ENCODE measurements at places on chromosomes 12 and 14.

DNA sequence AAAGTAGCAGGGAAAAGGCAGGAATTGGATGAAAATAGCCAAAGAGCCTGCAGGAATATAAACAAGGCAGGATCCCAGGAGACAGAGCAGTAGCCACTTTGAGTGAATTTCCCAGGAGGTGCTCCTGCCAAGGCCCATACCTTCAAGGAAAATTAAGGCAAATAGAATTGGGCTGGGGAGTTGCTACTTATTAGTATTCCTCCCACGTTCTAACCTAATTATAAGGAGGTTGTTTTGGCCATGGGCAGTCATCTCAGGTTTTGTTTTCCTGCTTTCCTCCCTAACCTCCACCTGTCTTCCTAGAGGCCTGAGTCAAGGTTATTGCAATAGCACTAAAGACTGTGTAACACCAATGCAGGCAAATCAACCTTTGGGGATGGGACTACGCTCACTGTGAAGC, 73.1 kb downstream of the DAD1 start:
- no peak for DNase-seq

GRCh38 chr12:19183121-19183838, 53.7 kb downstream of the PLEKHA5 start:
- no peak for DNase-seq

GRCh38 chr12:64205542-64205941, 16.6 kb downstream of the KICS2 start:
- DNase-seq = no peak

GRCh38 chr12:89166525-89166934, 185.8 kb downstream of the DUSP6 start:
- no peak for DNase-seq

GRCh38 chr12:25401547-25402345, 151.0 kb upstream of the KRAS start:
- no peak for DNase-seq

DNA sequence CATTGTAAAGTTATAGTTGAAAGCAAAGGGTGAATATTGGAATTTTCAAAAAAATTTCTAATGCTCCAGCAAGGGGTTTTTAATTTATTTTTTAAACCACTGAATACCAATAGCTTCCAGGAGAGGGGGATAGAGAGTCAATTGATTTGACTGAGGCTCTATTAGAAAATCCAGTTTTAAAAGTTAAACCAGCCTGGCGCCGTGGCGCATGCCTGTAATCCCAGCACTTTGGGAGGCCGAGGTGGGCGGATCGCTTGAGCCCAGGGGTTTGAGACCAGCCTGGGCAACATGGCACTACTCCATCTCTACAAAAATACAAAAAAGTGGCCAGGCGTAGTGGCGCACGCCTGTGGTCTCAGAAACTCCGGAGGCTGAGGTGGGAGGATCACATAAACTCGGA, 150.1 kb downstream of the SLC38A4 start:
- DNase-seq = no peak

DNA sequence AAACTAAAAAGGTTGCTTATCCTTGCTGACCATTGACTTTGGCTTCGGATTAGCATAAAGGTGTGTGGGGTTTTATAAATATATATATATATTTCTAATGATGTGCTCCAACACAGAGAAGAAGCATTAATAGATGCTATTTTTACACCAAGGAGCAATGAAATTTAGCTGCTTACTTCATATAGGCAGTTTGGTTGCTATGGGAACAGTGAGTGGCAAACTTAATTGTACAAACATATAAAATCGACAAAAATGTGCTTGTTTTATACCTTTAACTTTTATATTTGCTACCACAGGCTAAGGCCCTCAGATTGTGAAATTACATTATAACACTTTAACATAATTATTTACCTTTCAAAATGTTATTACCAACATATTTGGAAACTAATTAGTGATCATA, 303.4 kb downstream of the SEC23A start:
- DNase-seq = no peak

DNA sequence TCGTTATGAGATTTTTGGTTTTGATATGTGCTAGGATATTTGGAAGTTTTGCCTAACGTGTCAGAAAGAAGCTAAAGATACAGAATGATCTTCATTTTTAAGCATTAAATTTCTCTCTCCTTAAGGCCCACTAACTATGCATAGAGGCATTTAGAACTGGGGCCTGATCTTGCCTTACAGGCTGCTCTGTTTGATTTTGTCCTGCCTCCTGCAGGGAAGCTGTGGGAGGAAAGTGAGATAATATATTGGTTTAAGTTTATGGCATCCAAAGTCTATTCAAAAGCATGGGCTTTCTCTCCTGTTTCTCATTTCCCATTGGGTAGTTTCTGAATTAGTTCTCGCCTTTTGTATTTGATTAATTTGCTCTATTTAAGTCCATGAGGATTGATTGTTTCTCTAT, 250.3 kb upstream of the FBXO33 start:
- DNase-seq = no peak

GRCh38 chr12:22256041-22256441, 78.5 kb downstream of the ST8SIA1 start:
- DNase-seq = no peak

DNA sequence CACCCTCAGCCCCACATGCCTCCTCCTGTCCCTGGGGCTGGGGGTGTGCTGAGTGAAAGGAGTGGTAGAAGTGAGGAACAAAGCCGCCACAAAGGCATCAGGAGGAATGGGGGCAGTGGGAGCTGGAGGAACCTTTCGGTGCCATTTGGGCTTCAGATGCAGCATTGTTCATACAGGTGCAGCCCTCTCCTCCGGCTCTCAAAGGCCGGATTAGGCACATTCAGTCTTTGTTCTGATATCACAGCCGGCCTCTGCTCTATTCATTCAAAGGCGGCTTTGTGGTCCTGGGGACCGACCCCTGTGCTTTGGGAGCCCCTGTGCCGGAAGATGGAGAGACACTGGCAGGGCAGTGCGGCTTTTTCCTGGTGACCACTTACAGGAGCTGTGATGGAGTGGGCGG, 53.2 kb downstream of the SMOC1 start:
- no peak for DNase-seq

GRCh38 chr12:131133994-131134393, 180.3 kb downstream of the ADGRD1 start:
- DNase-seq = no peak

GRCh38 chr12:76915361-76916169, 36.7 kb upstream of the CSRP2 start:
- DNase-seq = no peak

- DNase-seq = no peak
Observed at GRCh38 chr12:98544751-98545150, 29.4 kb downstream of the TMPO start.

DNA sequence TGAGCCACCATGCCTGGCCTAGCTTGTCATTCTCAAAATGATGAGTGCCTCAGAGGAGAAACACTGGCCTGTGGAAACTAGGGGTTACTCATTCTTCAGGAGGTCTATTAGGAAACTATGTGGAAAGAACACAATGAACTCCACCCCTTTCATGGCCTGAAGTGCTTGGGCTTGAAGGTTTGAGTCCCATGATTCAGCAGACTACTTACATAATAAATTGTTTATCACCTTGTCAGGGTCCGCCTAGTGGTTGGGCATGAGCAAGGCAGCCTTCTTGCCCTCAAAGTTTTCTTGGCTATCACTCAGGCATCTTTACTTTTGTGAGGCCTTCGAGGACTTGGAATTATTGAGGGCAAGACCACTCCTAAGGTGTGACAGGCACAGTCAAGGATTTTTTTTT, 251.2 kb downstream of the ACSS3 start:
- no peak for DNase-seq

- DNase-seq = no peak
Observed at GRCh38 chr12:110585231-110585799, 2.2 kb upstream of the PPTC7 start.

DNA sequence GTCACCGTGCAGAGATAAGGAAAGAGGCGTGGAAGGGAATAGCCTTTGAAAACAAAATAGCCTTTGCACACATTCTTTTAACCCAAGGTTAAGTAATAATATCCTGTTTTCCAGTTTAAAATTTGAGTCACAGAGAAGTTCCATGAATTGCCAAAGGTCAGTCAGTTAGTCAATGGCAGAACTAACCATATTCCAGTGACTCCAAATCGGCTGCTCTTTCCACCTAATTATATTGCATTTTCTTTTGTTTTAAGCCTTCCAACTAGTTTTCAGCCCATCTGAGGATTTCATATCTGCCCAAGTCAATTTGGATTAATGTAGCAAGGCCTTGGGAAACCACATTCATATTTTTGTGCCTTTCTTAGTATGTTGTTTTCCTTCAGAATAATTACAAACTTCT, 373.0 kb downstream of the CCDC91 start:
- DNase-seq = no peak

GRCh38 chr12:118183155-118183554, 47.2 kb downstream of the PEBP1 start:
- no peak for DNase-seq

DNA sequence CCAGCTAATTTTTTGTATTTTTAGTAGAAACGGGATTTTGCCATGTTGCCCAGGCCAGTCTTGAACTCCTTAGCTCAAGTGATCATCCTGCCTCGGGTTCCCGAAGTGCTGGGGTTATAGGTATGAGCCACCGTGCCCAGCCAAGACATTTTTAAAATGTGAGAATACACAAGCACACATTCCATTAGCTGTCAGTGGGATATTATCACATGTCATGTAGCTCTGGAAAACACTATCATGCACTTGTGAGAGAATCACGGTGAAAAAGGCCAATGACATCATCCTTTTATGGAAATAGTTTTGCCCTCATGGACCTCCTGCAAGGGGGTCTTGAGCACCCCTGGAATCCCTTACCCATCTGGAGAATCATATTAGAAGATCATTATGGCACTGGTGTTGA, 28.3 kb downstream of the ERC1 start:
- DNase-seq = no peak

DNA sequence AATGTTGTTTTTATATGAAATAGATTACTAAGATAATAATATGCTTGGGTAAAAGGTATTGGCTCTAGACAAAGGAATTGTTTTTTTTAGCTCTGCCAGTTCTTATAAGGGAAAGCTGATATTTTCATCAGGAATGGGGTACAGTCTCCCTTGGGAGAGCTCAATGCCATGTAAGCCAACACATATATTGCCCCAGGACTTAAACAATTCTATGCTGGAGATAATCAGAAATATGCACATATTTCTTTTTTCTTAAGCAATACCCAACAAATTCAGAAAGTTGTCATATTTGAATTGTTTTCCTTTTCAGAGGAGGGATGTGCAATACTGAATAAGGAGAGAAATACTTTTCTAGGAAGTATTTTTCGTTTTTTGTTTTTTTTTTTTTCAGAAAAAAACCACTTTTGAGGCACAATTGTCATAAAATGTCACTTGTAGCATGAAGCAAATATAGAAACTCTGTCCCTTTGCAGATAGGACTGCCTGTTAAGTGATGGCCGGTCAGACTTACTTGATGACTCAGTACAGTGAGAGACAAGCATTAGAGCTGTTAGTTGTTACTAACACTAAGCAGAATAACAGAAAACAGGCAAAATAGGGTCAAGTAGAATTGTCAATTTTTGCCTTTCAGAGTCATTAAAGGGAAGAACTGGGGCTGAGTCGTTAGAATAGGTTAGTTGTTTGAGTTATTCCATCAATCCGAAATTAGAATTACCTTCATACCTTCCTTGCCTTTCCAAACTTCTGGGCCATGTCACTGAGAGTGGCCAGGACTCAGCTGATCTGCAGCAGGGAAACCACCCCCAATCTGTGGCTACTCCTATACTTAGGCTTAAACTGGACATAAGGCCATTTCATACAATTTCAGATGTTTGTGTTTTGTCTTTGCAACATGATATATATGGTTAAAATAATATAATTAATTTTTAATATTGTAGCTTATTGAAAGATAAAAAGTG, 168.1 kb downstream of the SLC38A4 start:
- no peak for DNase-seq

- DNase-seq = no peak
Observed at GRCh38 chr12:38921025-38921677, 15.8 kb upstream of the CPNE8 start.

DNA sequence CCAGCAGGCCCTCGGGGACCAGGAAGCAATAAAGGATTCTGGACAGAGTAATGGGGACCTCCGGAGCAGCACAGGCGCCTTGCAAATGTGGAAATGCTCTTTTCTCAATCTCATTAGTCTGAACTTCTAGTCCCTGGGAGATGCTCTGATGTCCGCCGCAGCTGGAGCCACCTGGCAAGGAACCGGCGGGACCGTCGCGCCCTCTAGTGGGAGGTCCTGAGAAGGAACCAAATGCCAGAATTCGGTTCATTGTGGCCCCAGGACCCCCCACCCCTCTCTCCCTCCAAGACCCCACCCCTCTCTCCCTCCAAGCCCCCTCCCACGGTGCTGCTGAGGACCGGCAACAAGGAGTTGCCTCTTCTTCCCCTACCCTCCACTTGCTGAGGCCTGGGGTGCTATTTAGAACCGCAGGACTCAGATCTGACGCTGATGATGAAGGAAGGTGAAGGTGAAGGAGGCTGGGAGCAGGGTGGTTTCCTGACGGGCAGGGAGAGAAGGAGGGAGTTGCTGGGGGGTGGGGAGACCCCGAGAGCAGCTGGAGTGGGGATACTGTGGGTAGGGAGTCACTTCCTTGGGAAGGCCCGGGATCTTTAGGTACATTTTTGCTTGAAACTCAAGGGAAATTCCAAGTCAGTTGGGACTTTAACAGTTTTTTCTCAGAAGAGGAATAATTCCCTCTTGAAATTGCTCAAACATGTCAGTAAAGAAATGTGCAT, 42.5 kb downstream of the SMIM41 start:
- peak; percentile 21 for DNase-seq

DNA sequence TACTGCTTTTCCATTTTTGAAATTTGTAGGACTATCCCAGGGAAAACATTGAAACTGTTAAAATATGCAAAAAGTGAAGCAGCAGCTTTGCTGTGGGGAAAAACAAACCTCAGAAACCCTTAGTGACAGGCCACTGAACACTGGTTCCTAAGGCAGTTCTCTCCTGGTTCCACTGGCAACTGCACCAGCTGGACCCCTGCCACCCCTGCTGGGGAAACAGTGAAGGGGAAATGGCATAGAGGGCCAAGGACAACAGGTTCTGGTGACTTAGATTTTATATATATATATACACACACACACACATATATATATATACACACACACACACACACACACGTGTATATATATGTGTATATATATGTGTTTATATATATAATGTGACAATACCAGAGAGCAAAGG, 16.2 kb upstream of the KRT7 start:
- no peak for DNase-seq

DNA sequence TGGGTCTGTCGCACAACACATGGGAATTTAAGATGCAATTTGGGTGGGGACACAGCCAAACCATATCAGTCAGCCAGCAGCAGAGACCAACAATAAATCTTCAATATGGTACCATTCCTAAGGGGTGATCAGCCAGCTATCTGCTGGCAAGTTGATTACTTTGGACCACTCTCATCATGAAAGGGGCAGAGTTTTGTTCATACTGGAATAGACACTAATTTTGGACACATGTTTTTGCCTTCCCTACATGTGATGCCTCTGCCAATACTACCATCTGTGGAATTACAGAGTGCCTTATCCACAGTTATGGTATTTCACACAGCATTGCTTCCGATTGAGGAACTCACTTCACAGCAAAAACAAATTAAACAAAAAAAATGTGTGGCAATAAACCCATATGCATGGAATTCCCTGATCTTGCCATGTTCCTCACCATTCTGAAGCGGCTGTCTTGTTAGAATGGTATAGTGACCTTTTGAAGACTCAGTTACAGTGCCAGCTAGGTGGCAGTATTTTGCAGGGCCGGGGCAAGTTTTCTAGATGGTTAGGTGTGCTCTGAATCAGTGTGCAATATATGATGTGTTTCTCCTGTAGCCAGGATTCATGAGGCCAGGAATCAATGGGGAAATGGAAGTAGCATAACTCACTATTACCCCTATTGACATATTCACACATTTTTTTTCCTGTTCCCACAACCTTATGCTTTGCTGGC, 179.0 kb upstream of the IGF1 start:
- no peak for DNase-seq

Measured in stimulated activated CD8-positive, alpha-beta memory T cell treated with anti-CD3 and anti-CD28 coated beads, Interleukin-2, amount 100 ng/mL, for 1 hour (primary cell).